ENCODE measurements at places on chromosomes 6 and 20.
A peak's percentile ranks its signal among the peaks of the same experiment; 100 is the strongest.

DNA sequence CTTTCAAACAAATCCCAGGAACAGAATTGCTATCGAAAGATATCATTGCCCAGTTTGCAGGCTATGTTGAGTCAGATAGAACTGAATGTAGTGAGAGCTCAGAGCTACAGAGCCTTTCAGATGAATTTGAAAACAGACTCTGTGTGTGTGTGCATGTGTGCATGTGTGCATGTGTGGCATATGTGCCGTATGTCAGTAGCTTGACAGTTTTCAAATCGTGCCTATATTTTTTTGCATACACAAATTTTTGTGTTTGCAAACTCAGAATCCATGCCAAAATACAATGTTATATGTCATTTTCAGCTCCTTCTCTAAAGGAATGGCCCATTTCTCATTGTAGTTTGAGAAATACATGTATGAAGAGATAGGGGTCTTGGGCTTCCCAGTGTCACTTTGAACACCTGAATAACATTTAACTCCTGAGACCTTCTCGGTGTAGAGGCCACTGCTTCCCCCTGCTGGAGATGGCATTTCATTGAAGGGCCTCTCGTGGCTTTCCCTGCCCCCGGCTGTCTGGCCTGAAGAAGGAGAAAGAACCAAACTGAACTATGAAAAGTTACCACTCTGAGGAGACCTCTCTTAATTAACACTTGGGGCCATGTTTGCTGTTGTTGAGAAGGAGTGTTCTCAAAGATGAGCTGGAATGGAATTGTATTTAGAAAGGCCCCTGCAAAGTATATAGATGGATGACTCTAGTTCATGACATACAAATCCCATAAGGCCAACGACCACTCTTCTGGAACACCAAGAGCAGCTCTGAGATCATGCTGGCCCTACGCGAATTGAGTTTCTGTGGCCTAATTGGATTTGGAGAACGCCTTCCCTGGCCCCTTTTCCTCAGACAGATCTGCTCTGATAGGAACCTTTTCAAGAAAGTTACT is 58.7 kb downstream of the VAPB start:
- no peak for DNase-seq

DNA sequence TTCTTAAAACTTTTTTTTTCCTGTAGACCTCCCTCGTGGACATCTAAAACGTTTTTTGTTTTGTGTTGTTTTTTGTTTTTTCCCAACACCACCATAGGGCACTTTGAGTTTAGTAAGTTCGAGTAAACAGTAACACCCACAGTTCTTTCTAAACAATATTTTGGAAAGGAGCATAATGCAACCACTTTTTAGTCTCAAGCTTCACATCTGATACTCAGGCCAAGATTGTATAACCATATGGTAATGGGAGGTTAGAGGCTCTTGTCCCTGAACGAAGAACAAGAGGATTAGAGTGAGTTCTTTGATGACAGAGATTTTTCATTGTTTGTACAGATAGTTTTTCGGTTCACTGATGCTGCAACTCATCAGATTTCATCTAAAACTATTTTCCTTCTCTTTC is 144.6 kb downstream of the MTHFD1L start:
- DNase-seq: no peak

- DNase-seq: no peak
Measured at GRCh38 chr6:161010418-161010817, 18.8 kb downstream of the MAP3K4 start.

- DNase-seq: no peak
Measured at GRCh38 chr6:41560431-41561192, 14.4 kb downstream of the FOXP4 start.

- DNase-seq: no peak
Measured at GRCh38 chr20:11502061-11502460, 415.6 kb upstream of the BTBD3 start.

DNA sequence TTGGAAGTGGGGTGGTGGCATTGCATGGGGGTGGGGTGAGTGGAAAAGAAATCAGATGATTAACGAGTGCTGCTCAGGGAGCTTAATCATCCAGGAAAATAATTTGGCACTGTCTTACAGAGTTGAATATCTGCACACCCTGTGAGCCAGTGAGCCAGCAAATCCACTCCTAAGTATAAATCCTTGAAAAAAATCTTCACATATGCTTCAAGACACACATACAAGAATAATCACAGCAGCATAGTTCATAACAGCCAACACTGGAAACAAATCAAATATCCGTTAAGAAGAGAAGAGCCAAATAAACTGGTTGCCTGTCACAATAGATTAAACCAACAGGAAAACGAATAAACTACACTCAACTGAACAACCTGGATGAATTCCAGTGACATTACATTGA is 62.8 kb downstream of the SAMD3 start:
- DNase-seq: no peak

GRCh38 chr6:136982928-136983327 is 60.8 kb downstream of the SLC35D3 start:
- DNase-seq: no peak

DNA sequence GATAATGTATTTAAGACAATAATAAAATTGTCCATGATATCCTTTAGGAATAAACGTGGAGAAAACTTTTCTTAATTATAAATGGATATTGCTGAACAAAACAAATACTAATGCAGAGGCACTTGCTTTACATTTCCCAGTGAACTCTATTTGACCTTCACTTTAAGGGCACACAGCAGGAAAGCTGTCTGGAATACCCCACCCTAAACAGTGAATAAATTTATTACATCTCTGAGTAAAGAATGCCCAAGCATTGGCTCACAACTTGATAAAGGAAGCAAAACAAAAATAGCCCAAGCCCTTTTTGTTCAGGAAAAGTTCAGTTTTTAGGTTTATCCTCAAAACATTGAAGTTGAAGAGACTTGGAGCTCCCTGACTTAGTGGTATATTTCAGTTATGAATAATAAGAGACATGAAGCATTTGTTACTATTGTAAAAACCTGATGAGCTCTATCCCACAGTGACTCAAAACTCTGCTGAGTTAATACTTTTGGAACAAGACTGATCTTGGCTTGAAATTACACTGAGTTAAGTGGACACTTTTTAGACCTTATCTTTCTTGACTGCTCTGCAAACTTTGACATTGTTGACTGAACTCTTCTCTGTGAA is 353.9 kb downstream of the BCKDHB start:
- no peak for DNase-seq

DNA sequence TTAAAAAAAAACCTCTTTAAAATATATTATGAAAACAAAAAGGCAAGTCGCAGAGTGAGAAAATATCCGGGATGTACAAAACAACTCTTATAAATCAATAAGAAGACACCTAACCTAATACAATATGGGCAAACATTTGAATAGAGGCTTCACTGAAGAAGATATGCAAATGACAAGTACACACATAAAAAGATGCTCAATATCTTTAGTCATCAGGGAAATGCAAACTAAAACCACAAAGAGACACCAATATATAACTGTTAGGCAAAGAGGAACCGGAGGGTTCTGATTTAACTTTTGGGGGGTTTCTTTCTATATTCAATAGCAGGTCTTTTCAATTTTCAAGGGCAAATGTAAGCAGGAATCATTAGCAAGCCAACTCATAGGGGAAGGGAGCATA is 480.7 kb upstream of the SPTLC3 start:
- DNase-seq: no peak

GRCh38 chr6:147716434-147716833 is 207.9 kb downstream of the SAMD5 start:
- DNase-seq: no peak

GRCh38 chr20:47354714-47355488 is 1.6 kb downstream of the ZMYND8 start:
- DNase-seq: no peak

DNA sequence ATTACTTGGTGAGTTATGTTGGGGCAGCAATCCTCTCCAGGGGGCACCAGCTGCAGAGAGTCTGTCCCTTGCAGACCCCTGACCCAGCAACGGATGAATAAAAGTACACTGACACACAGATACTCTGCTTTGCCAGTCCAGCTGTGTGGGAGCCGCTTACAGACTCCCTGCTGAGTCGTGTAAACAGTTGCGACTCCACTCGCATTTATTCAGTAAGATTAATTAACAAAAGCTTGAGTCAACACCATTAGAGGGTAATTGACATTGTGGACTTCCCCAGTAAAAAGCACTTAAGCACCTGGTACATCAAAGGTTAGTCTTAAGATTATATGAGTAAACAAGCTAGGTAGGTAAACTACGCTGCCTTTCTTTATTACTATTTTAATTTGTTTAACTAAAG is 92.0 kb upstream of the TMEM181 start:
- DNase-seq: peak; percentile 44

- no peak for DNase-seq
Measured at GRCh38 chr6:79377888-79378348, 143.4 kb upstream of the HMGN3 start.

- DNase-seq: no peak
Measured at GRCh38 chr6:107635057-107635515, 145.2 kb downstream of the SOBP start.

DNA sequence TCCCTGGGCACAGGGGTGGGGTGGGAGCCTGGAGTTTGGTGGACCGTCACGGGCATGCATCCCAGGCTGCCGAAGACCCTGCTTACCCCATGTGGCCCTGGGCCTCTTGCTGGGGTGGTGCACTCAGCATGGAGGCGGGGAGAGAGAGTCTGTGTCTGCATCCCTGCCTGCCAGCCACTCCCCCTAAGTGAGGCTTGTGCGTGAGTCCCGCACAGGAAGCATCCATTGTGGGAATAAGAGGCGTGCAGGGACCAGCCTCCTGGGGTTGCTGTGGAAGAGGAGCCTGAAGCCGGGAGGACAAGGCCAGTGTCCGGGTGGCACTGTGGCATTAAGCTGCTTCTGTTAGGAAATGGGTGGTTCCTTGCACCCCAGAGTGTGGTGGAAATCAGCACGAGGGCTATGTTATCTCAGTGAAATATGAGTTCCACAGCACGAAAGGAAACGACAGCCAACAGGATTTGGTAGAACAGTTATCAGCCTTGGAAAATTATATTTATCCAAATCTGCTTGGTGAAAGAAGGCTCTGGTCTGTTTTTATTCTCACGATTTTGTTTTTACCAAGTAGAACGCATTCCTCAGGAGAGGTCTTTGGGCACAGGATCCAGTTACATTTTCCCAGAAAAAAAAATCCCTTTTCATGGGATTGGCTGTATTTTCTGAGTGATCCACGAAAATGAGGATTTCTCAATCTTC is 35.7 kb downstream of the CDH4 start:
- DNase-seq: no peak

DNA sequence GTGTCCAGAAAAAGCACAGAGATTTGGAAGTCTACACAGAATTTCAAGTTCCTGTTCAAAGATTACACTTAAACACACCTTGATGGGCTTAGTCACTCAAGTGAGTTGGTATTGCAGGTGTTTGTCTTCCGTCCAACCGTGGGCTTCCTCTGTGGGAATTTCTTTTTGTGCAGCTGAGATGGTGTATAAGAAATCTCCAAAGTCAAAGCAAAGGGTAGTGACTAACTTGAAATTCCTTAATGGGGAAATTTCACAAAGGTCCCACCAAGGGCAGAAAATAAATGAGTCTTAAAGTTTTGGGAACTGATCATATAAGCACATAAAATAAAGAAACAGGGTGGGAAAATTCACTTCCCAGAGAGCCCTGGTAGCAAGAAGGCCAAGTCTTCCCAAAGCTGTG is 102.0 kb upstream of the TNFAIP3 start:
- no peak for DNase-seq

GRCh38 chr20:63400486-63401210 is 39.5 kb upstream of the CHRNA4 start:
- no peak for DNase-seq

- DNase-seq: no peak
Measured at GRCh38 chr6:7562769-7563168, 21.3 kb downstream of the DSP start.

DNA sequence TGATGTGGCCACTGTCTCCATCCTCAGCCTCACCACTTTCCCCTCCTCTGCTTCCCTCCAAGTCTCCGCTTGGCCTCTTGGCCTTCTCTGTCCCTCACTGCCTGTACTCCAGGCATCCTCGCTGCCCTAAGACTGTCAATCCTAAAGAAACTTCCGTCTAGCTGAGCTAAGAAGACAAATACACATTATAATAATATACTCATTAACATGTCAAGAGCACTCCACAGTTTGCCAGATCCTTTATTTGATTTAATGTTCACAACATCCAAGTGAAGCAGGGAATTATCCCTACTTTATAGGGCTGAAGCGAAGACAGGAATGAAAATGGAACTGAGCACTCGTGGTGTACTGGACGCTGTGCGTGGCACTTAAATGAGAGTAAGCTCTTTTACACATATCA is 72.4 kb upstream of the SLC22A23 start:
- no peak for DNase-seq

DNA sequence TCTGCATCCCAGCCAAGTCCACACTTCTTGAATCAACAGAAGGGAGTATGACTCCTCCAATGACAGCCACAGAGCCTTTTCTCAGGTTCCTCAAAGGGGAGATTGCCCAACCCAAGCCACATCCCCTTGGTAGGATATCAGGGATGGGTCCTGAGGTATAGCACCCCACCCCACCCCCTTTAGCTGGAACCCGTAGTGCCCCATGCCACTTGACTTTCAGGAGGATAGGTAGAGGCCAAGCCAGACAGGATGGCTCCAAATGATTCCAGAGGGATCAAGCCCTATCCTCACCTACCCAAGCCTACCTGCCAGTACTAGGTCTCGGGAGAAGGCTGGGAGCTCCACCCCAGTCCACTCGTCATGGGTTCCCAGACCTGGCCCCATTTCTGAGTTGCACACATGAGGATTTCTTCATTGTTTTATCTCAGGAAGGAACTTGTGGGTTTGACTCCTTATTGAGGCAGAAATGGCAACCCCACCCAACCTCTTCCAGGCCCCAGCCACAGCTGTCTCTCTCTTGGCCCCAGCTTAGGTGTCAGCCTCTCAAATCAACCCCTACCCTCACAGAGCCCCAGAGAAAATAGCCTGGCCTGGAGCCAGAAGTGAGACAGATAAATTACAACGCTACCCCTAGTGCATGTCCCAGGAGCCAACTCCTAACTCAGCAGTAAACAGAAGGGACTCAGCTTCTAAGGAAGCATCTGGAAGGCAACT is 3.6 kb downstream of the CCND3 start:
- no peak for DNase-seq

- no peak for DNase-seq
Measured at GRCh38 chr20:15162079-15162647, 824.8 kb upstream of the FLRT3 start.

DNA sequence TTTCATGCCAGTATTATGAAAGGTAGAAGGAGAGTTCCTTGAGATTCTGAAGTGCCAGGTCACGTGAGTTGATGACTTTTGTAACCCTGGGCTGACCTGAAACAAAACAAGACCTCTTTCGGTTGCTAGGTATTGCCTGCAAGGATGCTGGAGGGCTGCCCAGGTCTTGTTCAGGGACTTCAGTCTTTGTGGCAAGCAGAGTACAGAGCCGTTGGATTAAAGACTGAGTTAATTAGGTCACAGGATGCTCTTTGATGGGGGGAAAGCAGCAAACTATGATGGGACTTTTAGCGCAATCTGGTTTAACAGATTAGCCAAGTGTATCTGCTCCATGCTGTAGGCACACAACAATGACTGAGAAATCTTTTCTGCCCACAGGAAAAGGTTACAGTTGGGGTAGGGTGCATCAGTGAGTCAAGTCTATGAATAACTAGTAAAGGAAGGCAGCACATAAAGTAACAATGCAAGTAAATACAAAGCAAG is 12.8 kb upstream of the ELOVL5 start:
- no peak for DNase-seq

GRCh38 chr6:170030821-170031471 is 259.9 kb downstream of the DLL1 start:
- no peak for DNase-seq
